ENCODE measurements at places on chromosomes 6 and 20.

DNA sequence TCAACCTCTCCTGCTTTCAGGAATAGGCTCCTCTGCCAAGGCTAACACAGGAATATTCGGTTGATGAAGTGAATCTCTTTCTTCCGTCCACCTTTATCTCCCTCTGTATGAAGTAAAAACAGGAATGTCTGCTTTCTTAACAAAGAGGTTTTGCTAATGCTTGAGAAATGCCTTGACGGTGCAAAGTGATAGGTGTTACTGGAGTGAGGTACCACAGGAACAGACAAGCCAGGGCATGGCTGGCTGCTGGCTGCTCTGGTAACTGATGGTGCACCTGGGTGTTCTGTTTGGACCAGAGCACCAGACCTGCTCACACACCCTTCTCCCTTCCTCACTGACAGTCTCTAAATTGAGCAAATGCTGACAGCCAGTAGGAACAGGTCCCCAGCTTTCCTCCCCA lies 174.0 kb upstream of the FBXL4 start:
- no peaks in the 10 kb centered on the region for H3K36me3 ChIP-seq
- no peaks in the 10 kb centered on the region for H3K27me3 ChIP-seq
- DNase-seq, result no peak
- no peak overlapping the region for H3K27ac ChIP-seq

GRCh38 chr6:23244300-23244699 lies 674.9 kb downstream of the HDGFL1 start:
- no peaks in the 10 kb centered on the region for H3K36me3 ChIP-seq
- H3K4me1 ChIP-seq, result no peaks in the 10 kb centered on the region
- no peak overlapping the region for H3K27ac ChIP-seq
- H3K4me3 ChIP-seq, result no peak overlapping the region

DNA sequence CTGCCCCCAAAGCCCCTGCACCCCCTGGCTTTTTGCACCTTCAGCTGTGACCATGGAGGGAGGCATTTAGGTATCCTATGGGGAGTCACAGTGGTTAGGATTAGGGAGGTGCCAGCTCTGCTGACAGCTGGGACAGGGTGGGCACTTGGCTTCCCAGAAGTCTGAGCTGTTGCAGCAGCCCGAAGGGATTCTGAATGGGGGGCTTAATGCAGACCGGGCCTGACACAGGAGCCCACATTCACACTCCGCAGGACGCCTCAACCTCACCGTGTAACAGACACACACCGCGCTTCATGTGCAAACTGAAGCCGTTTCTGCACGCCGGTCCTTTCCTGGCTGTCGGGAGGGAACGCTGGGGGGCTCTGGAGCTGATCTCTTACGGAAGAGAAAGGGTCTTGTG lies 1.9 kb downstream of the EBF4 start:
- DNase-seq, result peak; percentile 48
- no peaks in the 10 kb centered on the region for H3K4me1 ChIP-seq
- no peak overlapping the region for H3K27ac ChIP-seq
- H3K27me3 ChIP-seq, result no peaks in the 10 kb centered on the region
- H3K36me3 ChIP-seq, result no peaks in the 10 kb centered on the region

DNA sequence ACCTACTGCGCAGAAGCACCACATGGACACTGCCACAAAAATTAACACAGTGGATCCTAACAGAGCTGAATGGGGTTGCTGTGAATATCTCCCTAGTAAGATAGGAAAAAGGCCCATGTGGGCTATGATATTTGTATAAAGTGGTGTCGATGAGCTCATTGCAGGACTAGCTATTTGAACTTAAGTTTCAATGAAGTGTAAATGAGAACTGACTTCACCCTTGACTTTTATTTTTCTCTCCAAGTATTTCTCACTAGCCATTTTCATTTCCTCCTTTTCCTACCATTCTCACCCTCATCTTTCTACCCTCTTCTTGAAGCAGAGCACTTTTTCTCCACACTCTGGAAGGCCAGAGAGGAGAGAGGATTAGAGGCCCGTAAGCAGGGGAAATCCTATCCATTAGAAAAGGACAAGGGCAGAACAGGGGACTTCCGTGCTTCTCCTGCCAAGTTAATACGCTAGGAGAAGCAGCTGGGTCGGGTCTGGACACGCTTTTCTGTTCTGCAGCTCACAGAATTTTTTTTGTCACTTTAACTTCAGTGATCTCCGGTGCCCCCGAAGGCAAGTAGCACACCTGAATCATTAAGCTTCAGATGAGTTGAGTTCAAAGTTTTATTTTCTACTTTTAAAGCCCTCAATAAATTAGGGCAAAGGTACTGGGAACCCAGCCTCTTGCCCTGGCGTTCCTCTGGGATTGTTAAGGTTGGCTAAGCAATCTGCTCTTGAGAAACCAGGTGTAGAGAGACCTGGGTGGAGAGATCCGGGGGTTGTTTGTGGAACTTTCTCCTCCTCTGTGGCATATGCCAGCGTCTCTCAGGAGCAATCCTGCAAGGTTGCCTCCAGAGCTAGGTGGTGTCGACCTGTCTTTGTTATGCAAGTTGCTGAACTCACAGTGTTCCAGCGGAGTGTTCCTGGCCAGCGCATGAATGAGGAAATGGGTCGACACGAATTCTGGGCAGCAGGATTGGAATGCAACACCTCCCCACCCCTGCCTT lies 56.2 kb upstream of the ARID1B start:
- H3K27me3 ChIP-seq, result no peaks in the 10 kb centered on the region
- DNase-seq, result peak; percentile 20
- peak overlapping the region; percentile 82 for H3K27ac ChIP-seq

DNA sequence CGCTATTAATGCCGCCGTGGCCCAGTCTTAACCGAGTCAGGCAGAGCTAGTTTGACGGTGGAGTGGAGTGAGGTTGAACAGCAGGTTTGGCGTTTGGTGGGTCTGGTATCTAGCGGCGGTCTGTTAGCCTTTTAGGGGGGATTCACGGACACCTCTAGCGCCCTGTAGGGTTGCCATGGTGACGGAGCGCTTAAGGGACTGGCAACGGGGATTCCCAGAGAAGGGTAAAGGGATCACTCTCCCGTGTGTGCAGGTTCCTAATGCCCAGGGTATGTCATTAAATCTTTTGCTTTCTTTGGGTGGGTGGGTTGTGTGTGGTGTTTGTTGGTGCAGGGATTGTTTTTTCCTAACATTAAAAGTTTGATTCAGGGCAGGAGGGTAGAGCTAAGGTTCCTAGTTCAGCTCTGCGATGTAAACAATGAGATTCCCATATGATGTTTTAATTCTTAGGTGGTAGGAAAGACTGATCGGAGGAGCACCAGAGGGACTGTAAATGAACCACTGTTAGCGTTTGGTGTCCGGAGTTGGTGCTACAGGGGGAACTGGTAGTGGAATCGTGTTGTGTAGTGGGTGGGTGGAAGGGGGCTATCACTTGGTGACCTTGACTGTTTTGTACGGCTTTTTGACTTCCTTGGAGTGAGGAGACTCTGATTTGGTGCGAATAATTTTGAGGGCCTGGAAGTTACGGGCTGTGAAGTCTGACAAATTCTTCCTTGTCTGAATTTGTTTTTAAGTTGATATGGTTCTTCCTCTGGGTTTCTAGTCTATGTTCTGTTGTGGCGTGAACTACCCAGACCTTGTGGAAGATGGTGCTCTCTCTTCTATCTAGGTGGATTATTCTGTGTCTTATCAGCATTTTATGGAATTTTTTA lies 5.0 kb downstream of the BRD2 start:
- no peaks in the 10 kb centered on the region for H3K27me3 ChIP-seq
- peak overlapping the region; percentile 48 for H3K4me3 ChIP-seq
- peak overlapping the region; percentile 100 for H3K27ac ChIP-seq
- peaks cover 36% of the 10 kb centered on the region for H3K4me1 ChIP-seq
- DNase-seq, result peak; percentile 60
- H3K36me3 ChIP-seq, result peaks cover 3% of the 10 kb centered on the region

DNA sequence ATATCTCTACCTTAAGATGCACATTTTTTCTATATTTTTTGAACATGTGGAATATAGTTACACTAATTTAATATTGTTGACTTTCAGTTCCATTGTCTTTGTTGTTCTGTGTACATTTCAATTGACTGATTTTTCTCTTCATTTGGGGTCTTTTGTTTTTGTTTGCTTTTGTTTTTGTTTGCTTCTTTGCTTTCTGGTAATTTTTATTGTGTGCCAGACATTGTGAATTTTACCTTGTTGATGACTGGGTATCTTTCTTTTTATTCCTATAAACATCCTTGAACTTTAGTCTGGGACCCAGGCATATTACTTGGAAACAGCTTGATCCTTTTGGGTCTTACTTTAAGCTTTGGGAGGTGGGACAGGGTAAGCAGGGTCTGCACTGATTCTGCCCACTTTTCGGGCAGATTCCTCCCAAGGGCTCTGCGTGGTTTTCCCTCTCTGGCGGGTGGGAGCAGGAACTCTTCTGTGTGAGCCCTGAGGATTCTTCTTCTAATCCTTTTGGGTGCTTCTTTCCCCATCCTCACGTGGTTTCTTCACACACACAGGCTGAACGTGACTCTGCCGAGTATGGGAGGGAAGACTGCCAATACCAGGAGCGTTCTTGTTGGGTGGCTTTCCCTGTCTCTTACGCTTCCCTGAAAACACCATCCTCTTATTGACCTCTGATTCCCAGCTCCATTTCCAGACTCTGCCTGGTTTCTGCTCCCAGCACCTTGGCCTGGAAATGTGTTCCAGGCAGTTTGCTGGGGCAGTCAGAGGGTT lies 200.5 kb downstream of the ARID1B start:
- H3K27me3 ChIP-seq, result no peaks in the 10 kb centered on the region
- no peak overlapping the region for H3K27ac ChIP-seq
- no peak overlapping the region for H3K4me3 ChIP-seq
- H3K4me1 ChIP-seq, result peaks cover 40% of the 10 kb centered on the region
- H3K36me3 ChIP-seq, result no peaks in the 10 kb centered on the region

GRCh38 chr6:48541649-48542048 lies 430.7 kb upstream of the PTCHD4 start:
- H3K36me3 ChIP-seq, result no peaks in the 10 kb centered on the region
- no peak overlapping the region for H3K4me3 ChIP-seq
- no peak overlapping the region for H3K27ac ChIP-seq
- no peaks in the 10 kb centered on the region for H3K4me1 ChIP-seq

DNA sequence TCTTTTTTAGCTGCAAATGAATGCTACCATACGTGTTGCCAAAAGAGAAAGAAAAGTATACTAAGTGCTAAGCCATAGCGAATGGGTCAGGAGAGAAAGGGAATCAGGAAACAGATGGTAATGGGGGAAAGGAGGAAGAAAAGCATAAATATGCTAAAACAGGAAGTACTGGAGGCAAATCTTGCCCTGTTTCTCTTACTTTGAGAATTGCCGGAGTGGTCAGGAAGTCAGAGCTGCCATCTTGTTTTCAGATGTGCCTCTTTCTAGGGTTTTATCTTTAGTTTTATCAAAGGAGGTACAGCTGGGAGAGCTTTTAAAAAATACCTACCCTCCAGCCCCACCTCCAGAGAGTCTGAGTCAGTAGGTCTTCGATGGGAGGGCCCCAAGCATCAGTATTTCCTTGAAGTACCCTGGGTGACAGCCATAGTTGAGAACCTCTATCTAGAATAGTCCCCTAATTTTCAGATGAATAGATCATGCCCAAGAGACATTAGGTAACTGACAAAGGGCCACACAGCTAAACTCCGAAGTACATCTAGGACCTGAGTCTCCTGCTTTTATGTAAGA lies 193.3 kb downstream of the CLIC5 start:
- DNase-seq, result no peak
- no peak overlapping the region for H3K27ac ChIP-seq
- H3K4me3 ChIP-seq, result no peak overlapping the region
- no peaks in the 10 kb centered on the region for H3K27me3 ChIP-seq
- H3K4me1 ChIP-seq, result no peaks in the 10 kb centered on the region
